NCI-H2107 (cell line): ENCODE measurements at places on chromosomes 4 and X.

- no peak for DNase-seq
Observed at GRCh38 chr4:160570271-160570670, 1467.4 kb downstream of the RAPGEF2 start.

GRCh38 chrX:39814391-39814790, 283.4 kb downstream of the BCOR start:
- DNase-seq: peak; percentile 17

DNA sequence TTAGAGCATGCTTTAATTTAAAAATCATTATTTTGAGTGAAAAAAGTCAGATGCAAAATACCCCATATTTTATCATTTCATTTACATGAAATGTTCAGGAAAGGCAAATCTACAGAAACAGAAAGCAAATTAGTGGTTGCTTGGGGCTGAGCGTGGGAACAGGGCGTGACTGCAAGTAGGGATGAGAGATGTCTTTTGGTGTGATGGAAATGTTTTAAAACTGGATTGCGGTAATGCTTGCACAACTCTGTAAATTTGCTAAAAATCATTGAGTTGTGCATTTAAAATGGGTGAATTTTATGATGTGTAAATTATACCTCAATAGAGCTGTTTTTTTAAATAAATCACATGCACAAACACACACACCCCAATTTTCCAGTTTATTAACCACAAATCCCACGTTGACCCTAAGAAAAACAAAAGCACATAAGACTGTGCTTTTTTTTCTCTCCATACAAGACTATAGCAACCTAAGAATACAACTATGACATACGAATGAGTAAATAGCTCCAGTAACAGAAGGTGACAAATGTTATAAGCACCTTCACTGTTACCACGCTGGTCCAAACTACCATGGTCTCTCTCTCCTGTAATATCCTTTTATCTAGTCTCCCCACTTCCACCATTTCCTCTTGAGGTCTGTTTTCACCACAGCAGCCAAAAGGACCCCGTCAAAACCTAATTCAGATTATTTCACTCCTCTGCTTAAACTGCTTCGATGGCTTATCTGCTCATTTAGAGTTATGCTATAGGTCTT, 37.2 kb downstream of the FRMD7 start:
- DNase-seq: no peak

DNA sequence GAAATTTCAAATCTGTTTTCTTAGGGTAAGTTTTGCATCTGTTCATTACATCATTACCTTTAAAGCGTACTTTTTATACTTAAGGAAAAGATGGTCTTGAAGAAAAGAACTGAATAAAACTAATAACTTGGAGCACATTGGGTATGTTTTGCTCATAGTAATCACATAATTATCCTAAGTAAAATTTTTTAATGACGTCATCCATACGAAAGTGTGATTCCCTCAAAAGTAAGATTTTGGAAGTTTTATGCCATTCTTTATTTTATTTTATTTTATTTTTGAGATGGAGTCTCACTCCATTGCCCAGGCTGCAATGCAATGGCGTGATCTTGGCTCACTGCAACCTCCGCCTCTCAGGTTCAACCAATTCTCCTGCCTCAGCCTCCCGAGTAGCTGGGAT, 1516.6 kb upstream of the TENM3 start:
- DNase-seq: no peak

- DNase-seq: no peak
Observed at GRCh38 chr4:3783693-3784306, 17.6 kb downstream of the ADRA2C start.

DNA sequence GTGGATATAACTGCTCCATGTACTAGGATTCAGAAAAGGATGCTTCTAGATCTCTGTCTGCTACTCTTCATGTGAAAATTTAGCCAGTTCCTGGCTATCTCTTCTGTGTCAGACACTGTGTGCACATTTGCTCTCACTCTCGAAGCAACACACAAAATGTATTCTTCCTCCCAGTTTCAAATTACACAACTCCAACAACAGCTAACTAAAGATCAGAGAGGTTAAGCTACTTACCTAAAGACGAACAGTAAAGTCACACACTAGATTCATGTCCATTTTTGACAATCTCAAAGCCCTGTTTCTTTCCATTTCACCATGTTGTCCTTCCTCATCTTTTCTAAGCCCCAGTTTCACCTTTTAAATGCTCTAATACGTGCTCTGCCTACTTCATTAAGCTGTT, 2.2 kb downstream of the CLNK start:
- no peak for DNase-seq

DNA sequence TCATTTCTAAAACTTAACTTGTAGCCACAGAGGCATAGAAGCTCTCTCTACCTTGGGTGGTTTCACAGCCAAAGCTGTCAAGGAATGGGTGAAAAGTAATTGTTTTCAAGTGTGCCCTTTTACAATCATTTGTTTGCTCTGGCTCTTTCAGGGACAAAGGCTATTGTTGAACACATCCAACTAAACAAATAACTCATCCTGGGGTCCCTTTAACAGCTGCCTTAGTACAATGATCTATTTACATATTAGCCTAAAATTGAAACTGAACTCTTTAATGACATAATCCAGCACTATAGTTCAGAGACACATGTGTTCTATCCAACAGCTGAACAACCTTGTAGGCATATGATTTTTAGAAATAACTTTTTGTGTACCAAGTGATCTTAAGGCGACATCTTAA, 3.7 kb downstream of the HHIP start:
- no peak for DNase-seq

DNA sequence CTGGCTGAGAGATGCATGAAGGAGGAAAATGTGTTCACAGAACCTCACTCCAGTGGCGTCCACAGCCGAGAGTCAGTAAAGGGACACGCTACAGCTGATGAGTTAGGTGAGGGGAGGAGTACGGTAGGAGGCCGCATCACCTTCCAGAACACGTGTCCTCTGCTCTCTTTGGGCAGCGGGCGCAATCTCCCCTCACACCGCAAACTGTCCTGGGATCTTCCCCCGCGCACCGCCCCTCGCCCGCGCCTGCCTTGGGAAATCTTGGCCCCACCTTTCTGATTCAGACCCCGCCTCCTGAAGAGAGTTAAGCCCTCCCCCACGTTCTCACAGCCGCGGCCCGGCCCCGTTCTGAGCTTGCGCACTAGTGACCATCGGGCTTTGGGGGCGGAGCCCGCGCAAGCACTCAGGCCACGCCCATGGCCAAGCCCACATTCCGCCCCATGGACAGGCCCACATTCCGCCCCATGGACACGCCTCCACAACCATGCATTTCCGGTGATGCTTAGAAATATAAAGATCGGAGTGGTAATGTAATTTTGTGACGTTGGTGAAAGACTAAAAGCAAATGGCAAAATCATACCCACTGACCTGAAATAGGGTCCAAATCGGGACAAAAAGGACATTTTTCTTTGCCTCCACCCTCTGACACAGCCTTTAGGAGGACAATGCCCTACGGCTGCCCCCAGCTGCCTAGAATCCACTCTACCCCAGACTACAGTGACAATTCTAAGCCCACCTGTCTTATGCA, 13.3 kb downstream of the SMIM10 start:
- peak; percentile 88 for DNase-seq

DNA sequence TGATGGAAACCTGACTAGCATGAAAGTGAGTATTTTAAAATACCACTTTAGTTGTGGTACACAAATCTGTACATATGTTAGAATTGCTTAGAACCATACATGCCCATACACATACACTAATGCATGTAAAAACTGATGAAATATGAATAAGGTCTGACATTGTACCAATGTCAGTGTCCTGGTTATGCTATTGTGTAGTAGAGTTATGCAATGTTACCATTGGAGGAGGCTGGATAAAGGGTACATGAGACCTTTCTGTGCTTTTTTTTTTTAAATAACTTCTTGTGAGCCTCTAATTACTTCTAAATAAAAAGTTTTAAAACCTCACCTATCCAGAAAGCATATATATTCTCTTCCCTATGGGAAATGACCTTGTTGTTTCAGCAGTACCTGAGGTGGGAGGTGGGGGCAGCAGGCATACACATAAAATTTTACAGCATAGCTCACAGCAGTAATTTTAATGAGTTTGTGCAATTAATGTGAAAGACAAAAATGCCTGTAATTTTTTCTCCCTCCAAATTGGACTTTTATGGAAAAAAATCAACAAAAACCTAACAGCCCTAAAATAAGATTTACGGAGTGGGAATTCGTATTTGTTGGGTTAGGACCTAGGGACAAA, 97.6 kb downstream of the RAP1GDS1 start:
- DNase-seq: no peak
